AG10803 (cell line): ENCODE measurements at places on chromosomes 2 and 18.

- DNase-seq = peak; percentile 28
Measured at GRCh38 chr2:213317929-213318328, 33.7 kb downstream of the SPAG16 start.

DNA sequence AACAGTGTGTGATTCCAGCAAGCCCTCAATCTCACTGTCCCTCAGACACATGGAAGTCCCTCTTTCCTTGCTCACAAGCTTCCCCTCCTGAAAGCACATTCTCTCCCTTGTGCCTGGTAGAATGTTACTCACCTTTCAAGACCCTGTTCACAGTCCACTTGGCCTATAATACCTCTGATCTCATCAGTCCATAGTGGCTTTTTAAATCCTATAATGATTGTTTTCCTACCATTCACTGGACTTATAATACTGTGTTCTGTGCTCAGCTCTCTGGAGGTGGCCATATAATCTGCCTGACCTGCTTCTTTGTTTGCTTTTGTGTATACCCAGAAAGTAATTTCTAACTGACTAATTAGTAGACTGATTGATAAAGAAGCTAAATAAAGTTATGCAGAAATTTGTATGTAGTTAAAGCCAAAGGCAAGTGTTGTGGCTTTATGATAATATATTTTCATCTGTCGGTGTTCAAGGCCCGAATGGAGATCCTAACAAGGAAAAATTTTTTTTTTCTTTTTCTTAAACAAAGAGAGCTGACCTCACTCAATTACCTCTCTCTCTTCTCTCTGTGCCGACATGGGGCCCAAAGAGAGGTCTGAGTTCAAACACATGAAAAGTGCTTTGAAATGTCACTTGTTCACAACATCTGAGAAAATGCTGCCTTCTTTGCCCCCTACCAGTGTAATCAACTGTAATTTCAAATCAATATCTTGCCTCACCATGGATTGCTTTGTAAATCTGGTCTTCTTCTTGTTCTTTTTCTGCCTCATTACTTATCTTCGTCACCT is 1033.0 kb upstream of the PIK3C3 start:
- DNase-seq = no peak

- no peak for DNase-seq
Measured at GRCh38 chr18:3693410-3693809, 243.4 kb downstream of the TGIF1 start.

DNA sequence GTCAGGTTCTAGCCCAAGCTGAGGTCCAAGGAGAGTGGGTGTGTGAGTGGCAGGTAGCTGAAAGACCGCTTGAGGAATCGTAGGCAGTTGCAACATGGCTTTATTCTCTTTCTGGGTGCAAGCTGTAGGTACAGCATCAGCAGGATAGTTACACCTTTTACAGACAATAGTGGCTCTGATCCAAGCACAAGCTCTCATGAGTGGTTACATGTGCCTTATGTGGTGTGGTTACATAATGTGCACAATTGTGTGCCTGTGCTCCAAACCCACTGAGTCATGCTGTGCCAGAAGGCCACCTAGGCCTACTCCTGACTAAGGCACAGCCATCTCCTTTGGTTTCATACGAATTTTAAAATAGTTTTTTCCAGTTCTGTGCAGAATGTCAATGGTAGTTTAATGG is 227.6 kb downstream of the SATB2 start:
- DNase-seq = peak; percentile 5

- peak; percentile 98 for DNase-seq
Measured at GRCh38 chr2:43075054-43075593, 151.3 kb downstream of the ZFP36L2 start.

DNA sequence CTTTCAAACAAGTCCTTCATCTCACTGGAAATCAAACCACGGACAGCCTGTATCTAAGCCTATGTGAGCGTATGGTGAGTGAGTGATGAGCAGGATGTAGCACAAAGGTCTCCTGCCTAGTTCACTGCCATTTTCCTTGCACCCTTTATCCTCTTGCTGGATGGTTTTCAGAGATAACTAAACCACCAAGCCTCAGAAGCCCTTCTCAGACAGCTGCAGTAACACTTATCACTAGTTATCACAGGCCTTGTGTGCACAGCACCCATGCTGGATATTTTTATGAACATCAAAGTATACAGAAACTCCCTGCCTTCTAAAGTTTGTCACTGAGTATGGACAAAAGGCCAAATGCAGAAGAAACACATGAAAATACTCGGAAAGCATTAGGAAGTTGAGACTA is 69.5 kb downstream of the C1D start:
- DNase-seq = no peak

GRCh38 chr2:127641133-127641532 is 4.8 kb upstream of the GPR17 start:
- no peak for DNase-seq

GRCh38 chr2:36058076-36058475 is 297.5 kb upstream of the CRIM1 start:
- DNase-seq = no peak

- no peak for DNase-seq
Measured at GRCh38 chr2:175476948-175477347, 295.4 kb upstream of the ATP5MC3 start.

DNA sequence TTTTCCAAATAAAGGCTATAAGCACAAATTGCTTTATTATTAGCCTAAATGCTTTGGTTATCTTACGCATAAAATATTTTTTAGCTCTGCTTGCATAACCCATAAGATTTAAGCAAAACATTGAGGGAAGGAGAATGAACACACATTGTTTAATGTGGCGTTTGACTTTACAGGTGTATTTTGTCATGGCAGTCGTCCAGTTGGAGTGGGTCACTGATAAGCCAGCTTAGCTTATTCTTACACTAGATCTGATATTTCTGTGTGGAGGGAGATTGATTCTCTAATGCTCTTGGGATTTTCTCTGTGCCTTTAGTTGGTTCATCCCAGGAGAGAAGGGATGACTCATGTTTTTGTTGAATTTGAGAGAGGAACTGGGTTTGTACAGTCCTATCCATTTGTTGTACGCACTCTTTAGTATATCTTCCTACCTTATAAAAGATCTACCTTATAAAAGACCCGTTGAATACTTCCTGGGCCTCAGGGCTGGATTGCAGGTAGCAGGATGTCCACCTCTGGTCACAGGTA is 47.5 kb upstream of the ACYP2 start:
- no peak for DNase-seq

- DNase-seq = peak; percentile 62
Measured at GRCh38 chr2:28658369-28658768, 93.3 kb upstream of the PPP1CB start.

GRCh38 chr2:216059233-216059834 is 22.3 kb downstream of the PECR start:
- DNase-seq = no peak

DNA sequence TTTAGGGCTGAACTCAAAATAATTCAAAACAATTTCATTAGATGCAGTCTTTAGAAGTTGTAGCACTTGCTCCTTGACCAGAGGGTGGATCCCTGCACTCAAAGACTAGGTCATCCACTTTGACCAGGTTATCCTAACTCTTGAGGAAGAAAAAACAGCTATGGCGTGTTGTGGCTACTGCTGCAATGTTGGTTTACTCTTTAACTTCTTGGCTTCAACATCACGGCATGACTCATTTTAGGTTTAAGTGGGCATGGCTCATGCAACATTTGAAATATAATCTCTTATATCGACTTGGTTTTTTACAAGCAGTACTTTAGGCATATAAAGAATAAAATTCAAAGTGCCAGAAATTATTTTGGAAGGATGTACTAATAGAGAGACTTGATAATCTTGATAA is 35.4 kb downstream of the ANKRD29 start:
- DNase-seq = peak; percentile 29

- no peak for DNase-seq
Measured at GRCh38 chr2:10876394-10876793, 35.3 kb upstream of the KCNF1 start.

DNA sequence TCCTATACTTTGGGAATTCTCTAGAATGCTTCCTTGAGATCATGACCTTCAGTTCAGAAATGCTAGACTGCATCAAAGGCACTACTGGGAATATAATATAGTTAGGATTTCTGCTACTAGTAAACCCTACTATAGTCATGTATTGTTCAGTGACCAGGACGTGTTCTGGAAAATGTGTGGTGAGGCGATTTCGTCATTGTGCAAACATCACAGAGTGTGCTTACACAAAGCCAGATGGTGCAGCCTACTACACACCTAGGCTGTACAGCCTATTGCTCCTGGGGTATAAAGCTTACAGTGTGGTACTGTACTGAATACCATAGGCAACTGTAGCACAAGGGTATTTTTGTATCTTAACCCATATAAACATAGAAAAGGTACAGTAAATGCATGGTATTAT is 13.0 kb downstream of the CXCR4 start:
- DNase-seq = no peak

DNA sequence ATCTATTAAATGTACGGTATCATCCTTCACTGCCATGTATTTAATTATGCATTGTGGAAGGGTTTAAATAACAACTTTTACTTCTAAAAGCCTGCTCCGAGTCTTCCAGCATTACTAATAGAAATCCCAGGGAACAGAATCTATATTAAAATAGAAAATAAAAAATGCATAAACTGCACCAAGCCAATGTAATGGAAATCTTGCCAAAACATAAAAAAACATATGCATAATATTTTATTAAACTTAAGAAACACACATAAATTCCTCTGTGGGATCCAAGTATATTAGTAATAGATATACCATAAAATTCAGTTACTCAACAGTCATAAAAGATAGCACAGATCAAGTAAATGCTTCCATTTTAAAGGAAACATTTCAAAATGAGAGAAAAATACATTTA is 175.6 kb downstream of the TDRD15 start:
- DNase-seq = no peak

GRCh38 chr2:205998583-205998982 is 87.4 kb downstream of the INO80D start:
- DNase-seq = no peak

DNA sequence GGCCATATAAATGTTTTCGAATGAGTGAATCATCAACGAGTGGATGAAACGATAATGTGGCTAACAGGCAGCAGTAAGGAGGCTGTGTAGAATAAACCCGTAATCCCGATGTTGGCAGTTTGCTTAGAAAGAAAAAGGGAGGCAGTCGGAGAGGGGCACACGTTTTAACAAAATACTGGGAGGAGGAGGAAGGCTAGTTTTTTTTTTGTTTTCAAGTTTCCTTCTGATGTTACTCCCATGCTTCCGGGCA is 476 bp upstream of the MSH2 start:
- DNase-seq = peak; percentile 28

GRCh38 chr2:47094511-47095142 is 60.5 kb downstream of the STPG4 start:
- peak; percentile 84 for DNase-seq

DNA sequence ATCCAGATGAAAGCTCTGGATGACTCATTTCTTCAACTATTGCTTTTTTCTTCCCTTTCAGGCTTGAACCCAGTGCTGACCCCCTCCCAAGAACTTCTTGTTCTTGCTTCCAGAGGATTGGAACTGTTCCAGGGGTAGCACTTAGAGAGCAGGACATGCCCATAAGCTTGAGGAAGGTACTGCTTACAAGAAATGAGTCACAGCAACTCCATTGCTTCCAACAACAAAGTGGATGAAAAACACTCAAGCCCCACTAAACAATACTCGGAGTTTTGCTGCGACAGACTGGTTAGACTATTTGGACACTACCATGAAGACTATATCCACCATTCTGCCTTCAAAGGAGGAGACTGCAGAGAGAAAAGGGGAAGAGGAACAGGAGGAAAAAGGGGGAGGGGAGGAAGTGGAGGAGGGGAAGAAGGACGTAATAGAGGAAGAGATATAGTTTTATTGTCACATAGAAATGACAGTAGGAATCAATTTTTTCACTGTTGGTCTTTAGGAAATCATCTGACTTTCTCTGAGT is 1.6 kb upstream of the EPC2 start:
- DNase-seq = no peak

DNA sequence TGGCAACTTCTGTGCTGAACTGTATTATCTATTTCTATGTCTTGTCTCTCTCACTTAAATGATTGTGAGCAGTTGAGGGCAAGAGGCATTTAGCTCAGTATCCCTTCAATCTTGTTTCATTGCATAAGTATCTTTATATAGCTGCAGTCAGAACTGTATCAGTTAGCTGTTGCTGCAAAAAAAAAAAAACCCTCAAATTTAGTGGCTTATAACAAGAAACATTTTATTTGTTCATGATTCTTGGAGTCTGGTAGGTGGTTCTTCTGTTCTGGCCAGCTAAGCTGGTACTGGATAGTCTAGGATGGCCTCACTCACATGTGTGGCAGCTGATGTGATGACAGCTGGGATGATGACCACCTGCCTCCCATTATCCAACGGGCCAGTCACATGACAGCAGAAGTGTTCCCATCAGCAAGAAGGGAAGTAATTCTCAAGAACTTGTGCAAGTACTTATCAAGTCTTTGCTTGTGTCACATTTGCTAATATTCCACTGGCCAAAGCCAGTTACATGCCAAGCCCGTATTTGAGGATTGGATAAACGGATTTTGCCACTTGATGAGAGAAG is 67.8 kb downstream of the SLC4A3 start:
- no peak for DNase-seq

DNA sequence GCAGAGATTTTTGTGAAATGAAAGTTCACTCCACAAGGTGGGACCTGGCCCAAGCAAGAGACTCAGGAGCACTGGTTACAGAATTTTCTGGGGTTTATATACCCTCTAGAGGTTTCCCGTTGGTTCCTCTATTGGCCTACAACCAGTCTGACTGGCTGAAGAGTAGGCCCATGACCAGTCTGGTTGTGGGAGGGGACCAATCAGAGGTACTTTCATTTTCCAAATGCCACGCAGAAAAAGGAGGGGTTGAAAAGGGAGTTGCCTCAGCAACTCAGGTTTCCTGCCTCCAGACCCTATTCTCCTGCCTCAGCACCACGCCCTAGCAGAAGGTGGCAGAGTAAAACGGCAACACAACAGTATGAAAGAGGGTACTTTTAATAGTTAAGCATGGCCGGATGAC is 98.4 kb downstream of the COLEC12 start:
- no peak for DNase-seq

DNA sequence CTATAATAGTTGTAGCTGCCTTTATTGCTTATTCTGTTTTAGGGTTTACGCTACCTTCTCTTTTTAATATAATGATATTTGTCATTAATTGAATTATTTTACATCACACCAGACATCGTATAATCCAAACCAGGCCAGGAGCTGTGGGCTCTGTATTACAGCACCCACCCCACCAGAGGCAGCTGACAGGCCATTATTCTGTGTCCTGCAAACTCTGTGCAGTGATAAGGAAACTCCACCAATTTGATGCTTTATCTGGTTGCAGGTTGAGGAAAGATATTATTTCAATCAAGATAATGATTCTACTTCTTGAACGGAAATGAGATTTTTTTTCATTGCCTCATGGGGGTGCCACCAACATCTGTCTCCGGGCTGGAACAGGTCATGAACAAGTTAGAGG is 227.3 kb downstream of the ZBTB7C start:
- DNase-seq = no peak

- no peak for DNase-seq
Measured at GRCh38 chr2:217047209-217047608, 187.3 kb upstream of the TNP1 start.

DNA sequence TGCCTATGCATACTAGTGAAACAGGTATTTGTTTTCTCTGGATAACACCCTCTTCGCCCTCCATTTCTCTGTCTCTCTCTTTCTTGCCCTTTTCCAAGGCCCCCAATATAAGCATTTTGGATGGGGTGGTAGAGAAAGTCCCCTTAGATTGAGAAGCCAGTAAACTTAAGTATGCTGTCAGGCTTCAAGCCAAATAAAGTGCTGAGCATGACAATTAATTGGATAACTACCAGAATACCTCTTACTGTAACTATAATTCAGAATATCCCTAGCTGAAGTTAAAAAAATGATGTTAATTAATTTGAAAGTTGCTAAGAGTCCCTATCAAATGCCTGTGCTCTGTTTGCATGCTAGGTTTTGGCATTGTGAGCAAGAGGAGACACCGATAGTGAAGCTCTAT is 324.8 kb downstream of the PARD3B start:
- DNase-seq = no peak

- no peak for DNase-seq
Measured at GRCh38 chr18:42155024-42155423, 200.0 kb downstream of the PIK3C3 start.
